ENCODE measurements at places on chromosomes 6 and 20.

DNA sequence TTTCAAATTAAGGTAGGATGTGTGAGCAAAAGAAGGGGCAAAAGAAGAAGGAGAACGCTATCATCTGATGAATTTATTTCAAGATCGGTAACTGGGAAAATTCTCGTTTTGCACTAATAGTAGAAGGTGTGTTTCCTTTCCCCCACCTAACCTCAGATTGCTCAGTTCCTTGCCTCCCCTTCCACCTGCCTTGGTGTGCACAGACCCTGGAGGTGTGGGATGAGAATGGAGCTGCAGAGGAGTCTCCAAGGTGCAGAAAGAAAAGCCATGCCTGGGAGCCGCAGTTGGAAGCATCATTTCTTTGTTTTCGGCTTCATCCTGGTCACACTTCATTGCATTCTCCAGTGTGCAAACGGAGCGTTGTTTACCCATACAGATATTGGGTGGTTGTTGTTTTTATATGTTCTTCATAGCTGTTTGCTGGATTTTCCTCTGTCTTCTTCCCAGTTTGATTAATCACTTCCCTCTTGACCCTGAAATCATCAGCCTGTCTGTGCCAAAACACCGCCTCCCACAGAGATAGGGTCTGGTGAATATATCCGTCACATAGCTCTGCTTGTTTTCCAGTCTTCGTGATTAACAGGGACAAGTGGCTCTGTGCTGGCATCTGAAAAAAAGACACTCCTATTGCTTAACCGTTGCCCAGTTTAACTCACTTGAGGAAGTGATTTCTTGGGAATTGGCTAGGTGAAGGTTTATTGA, 40.2 kb upstream of the NEDD9 start:
- no peak for DNase-seq

DNA sequence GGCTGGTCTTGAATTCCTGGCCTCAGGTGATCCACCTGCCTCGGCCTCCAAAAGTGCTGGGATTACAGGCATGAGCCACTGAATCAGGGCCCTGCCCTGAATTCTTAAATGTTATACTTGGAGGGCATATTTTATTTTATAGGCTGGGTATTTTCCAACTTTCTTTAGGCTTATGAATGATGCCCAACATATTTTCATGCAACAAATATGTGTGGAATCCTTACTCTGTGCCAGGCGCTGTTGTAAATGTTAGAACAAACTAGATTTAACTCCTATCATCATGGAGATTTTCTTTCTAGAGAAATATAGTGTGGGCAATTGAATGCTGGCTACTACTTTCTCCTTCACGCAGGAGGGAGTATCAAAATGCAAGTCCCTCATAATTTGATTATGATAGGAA, 71.2 kb downstream of the SAMD5 start:
- no peak for DNase-seq

- no peak for DNase-seq
These were observed 26.4 kb upstream of the FAM83C start for GRCh38 chr20:35318502-35319157.

DNA sequence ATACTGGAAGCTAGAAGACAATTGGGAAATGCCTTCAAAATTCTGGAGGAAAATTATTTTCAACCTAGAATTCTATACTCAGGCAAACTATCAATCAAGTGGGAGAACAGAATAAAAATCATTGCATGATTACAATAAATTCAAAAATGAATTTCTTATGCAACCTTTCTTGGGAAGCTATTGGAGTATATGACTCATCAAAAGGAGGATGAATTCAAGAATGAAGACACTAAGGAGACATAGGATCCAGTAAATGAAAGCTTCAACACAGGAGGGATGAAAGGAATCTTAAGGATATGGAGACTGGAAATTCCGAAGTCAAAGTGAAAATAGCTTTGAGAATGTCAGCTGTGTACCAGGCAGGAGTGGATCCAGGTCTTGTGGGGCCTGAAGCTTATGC, 12.6 kb upstream of the UBR2 start:
- no peak for DNase-seq

DNA sequence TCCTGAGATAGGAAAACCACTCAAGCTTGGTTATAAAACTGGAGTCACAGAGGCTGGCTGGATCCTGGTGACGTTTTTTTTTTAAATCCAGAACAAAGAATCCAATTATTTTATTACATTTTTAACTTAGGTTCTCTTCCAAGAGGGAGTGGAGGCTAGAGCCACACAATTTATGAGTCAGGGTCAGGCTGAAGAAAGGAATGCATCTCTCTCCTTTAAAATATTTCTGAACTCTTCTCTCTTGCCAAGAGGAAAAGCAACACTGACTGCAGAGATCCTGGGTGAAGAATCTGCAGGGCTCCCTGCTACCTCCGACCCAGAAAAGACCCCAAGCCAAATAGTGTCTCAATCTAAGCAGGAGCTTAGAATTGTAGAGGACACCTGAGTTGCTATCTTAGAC, 88.5 kb upstream of the SSTR4 start:
- DNase-seq = no peak

GRCh38 chr20:60254901-60255411, 296.7 kb downstream of the CDH26 start:
- peak; percentile 38 for DNase-seq

DNA sequence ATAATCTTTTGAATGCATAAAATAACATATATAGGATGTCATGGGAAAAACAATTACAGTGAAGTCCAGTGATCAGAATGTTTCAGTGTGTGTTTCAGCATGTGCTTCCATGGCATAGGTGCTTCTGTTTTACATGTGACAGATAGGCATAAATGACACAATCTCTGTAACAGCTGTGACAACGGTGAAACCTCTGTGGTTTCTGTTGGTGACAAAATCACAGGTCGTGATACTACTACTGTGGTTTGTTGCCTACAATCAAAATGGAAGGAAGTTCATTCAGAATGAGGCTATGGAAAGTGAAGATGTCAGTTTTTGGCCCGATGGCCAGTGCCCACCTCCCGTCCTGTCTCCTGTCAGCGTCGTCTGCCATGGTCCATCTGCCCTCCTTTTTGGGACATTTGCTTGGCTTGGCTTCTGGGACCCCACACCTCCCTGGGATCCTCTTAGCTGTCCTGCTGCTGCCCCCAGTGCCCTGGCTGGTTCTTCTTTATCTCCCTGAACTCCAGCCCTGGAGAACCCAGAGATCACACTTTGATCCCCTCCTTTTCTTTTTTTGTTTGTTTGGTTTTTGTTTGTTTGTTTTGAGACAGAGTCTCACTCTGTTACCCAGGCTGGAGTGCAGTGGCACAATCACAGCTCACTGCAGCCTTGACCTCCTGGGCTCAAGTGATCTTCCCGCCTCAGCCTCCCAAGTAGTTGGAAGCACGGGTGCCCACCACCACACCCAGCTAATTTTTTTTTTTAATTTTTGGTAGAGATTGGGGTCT, 79.3 kb upstream of the NAA20 start:
- DNase-seq = no peak

DNA sequence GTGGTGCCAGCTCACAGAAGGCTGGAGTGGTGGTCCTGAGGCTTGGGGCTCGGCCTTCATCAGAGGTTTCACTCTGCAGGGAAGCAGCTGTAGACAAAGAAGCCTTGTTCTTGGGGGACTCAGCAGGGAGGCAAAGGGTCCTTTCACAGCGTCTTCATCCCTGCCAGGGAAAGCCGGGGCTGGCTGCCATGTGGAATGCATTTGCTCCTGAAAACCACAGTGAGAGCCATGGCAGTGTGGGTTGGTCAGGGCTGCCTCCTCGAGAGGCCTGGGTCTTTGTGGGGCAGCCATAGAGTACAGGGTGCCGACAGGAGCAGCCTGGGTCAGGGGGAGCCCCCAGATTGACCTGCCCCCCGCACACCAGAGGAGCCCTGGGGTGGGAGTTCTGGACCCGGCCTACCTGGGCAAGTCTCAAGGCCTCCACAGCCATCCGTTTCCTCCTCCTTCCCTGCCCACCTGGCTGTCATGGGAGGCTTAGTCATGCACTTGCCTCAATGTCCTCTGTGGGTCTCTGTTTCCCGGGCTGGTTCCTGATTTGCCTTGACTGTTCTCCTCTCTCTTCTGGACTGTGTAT, 144.0 kb downstream of the CDC5L start:
- DNase-seq = no peak

DNA sequence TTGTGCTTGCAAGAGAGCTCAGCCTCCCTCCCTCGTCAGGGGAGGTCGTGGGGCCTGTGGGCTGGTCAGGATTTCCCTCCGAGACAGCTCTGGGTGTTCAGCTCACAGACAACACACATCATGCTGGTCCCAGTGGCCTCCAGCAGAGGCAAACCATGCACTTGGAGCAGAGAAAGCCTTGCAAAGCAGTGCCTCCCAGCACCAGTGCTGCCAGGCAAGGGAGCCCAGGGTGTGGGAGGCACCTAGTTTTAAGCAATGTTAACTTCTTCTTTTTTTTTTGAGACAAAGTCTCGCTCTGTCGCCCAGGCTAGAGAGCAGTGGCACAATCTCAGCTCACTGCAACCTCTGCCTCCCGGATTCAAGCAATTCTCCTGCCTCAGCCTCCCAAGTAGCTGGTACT, 34.0 kb upstream of the INSM1 start:
- no peak for DNase-seq

DNA sequence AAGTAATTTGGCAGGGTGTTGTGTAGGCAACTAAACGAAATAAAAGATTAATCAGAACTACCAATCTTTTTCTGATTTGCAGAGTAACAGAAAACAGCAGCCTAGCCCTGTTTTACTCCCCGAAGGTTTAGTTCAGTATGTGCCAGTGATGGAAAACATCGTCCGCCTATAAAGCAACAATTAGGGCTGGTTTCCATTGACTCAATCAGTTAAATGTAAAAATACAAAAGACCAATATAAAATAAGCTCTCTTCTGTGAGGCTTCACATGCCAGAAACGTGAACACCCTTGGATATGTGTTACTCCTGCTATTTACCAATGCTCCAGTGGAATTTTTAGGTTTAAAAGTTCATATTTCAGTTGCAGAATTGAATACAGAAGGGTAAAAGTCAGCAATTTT, 210.5 kb upstream of the RSPO3 start:
- DNase-seq = no peak

DNA sequence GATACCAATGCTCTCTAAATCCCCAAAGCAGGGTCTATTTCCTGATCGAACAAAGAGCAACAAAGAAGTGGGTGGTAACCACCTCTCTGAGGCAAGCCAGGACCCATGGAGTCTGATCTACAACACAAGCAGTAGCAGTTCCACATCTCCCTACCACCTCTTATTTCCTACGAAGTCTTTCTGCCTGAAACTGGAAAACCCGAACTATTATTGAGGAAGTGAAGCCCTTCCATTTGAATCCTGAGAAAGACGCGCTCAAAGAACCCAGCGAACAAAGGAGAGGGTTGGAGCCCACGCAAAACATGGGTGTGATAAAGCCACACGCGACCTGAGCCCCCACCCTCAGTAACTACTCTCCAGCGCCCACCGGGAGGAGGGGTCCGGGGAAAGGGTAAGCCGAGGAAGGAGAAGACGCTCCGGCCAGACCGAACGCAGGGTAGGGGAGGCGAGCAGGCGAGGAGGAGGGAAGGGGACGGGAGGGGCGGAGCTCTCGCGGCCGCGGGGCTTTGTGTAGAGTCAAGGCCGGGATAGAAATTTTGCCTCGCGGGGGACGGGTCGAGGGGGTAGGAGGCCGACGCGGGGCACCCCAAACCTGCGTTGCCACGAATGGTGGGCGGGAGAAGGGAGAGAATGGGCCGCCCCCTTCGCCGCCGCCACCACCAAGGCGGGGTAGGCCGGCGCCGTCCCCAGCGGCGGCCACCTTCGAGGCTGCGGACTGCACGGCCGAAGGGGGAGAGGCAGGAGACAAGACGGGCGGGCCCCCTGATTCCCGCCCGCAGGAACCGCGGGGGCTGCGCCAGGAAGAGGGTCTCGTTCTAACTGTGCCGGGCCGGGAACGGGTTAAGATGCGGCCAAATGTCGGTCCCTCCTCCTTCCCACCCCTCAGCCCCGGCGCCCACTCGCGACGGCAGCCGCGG, 802 bp downstream of the HDAC2 start:
- DNase-seq = no peak

DNA sequence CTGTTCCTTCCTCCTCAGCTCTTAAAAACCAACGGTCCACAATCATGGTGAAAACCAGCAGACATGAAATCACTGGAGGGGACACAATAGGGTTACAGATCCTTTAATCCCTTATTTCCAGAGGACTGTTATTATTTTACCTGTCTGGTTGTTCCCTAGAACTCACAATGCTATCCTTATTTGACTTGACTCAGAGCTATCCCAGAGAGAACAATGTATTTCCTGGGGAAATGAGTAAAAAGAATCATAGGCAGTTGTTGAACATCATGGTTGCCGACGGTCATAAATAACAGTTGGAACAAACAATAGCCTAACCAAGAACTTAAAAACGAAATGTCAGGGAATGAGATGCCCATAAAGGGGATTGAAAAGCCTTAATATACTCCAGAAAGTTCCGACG, 9.3 kb downstream of the OR2H1 start:
- no peak for DNase-seq

GRCh38 chr6:46279874-46280273, 109.1 kb upstream of the ENPP5 start:
- DNase-seq = peak; percentile 51

DNA sequence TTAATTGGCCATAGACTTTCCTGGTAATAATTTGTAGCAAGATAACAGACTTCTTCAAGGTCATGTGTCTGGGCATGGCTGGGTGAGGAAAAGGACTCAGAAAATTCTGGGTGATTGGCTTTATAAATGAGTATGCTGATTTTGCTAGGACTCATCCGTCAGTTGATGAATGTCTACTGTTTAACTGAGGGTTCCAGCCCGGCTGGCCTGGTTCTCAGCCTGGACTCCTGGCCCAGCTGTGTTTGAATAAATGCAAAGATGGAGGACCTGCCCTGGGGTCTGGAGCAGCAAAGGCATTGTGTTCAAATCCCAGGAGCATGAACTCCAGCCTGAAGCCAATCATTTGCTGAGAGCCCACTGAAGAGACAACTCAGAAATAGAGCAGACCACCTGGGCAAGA, 323.2 kb downstream of the LRFN2 start:
- no peak for DNase-seq

DNA sequence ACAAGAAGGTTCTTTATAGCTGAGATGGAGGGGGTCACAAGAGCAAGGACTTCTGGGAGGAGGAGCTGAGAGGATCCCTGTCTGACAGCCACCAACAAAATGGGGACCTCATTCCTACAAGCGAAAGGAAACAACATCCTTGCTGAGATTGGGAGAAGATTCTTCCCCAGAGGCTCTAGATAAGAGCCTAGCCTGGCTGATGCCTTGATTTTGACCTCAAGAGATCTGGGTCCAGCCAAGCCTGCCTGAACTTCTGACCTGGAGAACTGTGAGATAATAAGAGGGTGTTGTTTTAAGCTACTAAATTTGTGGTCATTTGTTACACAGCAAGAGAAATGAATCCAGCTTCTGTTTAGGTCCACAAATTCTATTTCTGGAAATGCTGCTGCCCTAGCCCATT, 75.4 kb upstream of the SLC4A11 start:
- no peak for DNase-seq

DNA sequence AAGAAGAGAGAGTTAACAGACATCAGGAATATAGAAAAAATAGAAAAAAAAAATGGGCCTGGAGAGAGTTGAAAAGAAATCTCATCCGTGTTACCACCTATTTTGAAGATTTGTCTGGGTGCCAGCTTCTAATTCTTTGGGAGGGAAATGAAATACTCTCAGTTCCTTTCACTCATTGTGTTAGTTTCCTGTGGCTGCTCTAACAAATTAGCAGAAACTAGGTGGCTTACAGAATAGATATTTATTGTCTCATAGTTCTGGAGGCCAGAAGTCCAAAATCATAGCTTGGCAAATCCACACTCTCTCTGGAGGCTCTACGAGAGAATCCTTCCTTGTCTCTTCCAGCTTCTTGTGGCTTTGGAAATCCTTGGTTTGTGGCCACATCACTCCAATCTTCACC, 225.1 kb upstream of the BTBD3 start:
- no peak for DNase-seq

GRCh38 chr20:60313191-60313590, 355.0 kb downstream of the CDH26 start:
- DNase-seq = no peak

Measured in AG09309 (cell line).